Activated CD4-positive, alpha-beta T cell treated with anti-CD3 and anti-CD28 coated beads, Interleukin-2, amount 50 U/mL, for 1 hour (primary cell): ENCODE measurements at places on chromosomes 16 and 17.

DNA sequence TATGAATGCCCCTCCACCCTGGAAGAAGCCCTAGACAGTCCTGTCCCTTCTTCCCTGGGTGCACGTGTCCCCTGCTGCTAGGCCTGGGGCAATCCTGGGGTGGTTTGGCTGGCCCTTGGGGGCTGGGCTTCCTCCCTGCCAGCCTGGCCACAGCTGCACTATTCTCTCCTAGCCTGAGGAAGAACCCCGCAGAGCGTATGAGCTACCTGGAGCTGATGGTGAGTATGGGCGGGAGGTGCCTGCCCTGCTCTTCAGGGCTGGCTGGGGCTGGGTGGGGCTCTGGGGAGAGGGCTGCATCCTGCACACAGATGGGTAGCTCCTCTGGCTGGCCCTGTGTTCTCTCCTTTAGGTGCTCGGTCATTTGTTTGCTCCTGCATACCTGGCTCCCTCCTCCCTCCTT lies 28.8 kb downstream of the MAP2K3 start:
- no peak for DNase-seq

DNA sequence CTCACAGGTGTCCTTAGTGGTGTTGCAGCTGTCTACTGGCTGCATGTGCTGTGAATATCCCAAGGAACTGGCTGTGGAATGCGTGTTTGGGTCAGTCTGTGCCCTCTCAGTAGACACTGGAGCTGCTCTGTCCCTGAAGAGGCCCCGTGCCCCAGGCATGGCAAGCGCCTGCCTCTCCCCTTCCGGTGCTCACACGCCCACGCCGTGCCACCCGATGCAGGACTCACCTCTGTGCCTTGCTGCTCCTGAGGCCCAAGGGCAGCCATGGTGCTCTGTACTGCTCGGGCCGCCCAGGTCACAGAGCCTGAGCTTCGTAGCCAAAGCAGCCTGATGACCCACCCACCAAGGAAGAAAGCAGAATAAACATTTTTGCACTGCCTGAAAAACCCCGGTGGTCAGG lies 10.0 kb downstream of the RGS11 start:
- DNase-seq: no peak

DNA sequence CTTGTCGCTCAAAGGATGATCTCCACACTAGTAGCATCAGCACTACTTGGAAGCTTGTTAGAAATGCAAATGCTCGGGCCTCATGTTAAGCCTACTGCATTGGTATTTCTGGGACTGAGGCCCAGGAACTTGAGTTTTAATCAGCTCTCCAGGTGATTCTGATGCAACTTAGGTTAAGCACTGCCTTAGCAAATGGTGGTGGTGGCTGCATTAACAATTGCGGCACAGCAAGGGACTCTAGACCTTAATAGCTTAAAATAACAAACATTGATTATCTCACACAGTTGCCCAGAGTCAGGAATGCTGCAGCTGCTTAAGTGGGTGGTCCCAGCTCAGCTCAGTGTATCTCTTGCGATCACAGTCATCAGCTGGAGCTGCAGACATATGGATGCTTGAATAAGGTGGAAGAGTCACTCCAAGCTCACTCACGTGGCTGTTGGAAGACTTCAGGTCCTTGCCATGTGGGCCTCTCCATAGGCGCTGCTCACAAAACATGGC lies 25.8 kb downstream of the HS3ST3A1 start:
- no peak for DNase-seq

DNA sequence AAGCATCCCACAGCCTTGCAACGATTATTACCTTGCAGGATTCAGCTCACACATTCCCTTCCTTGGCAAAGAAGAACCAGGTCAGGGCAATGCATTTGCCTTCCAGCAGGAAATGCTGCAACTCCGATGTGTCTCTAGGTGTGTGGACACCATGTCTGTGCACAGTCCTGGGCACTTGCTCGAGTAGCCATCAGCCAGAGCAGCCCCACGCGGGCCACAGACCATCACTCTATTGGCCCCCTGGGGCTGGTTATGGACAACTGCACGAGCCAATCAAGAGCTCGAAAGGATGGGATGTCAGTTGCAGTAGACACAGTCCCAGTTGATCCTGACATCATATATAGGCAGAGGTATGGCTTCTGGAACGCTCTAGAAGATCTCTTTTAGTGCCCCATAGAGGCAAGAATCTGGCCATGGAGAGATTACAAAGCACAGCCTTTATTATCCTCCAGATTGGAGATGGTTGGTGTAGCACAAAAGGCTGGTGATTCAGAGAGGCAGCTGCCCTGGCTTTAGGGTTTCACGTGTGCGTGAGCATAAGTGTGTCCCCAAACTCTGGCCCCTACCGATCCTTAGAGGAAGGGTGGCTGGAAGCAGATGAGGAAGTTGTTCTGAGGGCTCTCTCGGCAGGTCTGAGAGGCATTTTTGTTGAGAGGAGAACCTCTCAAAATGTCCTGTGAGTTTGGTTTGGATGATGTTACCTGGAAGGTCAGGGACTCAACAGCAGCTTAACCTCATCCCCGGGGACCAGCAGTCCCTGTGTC lies 403.8 kb downstream of the SEC14L1 start:
- no peak for DNase-seq

- DNase-seq: no peak
Observed at GRCh38 chr17:70137451-70138230, 31.7 kb upstream of the KCNJ2 start.
